Stimulated activated CD4-positive, alpha-beta T cell treated with anti-CD3 and anti-CD28 coated beads, TNF-alpha, amount 100 ng/mL, for 4 hours (primary cell): ENCODE measurements at places on chromosomes 1 and 21.

GRCh38 chr21:41953831-41954653, at the start of gene C2CD2:
Gene C2CD2 (minus strand): TSS chr21:41954018. CDS start chr21:41953648, 370 bp downstream.
- peak; percentile 27 for DNase-seq

DNA sequence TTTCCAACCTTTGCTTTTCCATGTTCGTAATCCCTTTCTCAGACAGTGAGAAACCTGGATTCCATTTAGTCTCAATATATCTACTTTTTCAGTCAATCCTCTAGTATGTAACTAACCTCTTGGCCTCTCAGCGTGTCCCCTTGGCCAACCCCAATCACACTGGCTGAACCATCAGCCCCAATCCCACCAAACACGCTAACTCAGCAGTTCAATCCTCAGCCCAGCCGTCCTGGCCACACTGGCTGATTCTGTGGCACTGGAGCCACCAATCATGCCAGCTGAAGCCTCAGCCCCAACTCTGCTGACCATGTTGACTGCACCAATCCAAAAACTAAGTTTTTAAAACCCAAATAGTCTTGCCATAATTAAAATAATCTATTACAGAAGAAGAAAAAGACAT, 6.6 kb upstream of the MGST3 start:
- no peak for DNase-seq

GRCh38 chr1:115296981-115297380, 41.1 kb downstream of the NGF start:
- DNase-seq: no peak

- DNase-seq: no peak
Measured at GRCh38 chr1:197632005-197632404, 143.3 kb downstream of the DENND1B start.

GRCh38 chr1:205975387-205975998, 27.7 kb downstream of the RAB7B start:
- DNase-seq: no peak

GRCh38 chr1:200673952-200674823, 4.5 kb upstream of the DDX59 start:
- no peak for DNase-seq

DNA sequence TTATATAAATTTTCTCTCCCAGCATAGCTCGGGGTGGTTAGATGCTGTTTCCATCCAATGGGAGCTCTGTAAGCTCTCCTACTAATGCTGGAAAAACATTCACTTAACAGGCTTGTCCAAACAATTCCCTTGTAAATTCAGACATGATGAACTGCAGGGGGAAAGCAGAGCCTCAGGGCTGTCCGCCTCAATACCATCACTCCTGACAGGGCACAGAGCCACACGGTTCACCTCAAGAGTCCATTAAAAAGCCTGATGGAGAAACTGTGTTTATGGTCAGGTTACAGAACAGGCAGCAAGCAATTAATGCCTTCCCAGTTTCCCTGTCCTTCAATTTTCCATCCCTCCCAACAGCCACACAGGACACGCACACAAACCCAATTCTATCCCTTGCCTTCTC, 171.0 kb downstream of the BRINP2 start:
- no peak for DNase-seq

DNA sequence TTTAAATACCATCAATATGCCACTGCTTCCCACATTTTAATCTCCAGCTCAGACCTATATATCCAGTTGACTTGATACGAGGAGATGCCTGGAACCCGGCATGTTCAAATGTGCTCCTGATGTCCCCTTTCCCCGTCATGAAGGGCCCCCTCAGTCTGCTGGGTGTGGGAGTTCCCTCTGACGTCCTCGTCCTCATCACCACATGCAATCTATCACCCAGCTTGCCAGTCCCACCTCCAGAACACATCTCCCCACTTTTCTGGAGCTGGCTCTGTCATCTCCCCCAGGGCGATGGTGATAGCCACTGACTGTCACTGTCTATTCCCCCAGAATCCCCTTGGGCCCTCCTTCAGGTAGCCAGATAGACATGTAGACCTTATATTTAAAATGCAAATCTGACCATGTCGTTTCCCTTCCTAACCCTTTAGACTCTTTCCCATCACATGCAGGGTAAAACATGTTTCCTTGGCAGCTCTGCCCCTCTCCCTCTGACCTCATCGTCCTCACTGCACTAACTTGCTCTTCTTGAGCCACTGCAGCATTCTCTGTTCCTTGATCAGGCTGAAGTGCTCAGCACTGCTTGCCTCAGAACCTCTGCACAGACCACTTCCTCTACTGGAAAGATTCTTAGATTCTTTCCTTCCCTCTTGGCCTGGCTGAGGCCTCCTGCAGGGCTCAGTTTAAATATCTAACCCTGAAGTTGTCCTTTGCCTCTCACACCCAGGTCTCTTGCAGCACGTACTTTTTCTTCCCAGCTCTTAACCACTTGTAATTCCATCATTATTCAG, 7.4 kb downstream of the AZIN2 start:
- DNase-seq: no peak

GRCh38 chr1:232018231-232019025, 391.8 kb downstream of the DISC1 start:
- DNase-seq: no peak

DNA sequence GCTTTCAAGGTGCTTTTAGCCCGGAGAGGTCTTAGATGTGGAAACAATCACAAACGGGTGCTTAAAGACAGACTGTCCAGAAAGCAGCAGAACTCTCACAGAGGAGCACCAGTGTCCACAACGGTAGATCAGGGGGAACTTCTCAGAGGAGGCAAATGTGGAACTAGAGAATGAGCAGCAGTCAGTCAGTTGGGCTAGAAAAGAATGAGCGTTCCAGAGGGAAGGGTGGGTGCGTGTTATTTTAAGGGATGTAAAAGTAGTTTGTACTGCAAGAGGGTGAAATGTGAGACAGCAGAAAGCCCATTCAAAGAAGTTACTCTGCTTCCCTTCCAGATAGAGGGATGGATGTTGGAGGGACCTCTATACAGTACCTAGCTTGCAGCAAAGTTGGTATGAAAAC, 30.9 kb downstream of the RGS5 start:
- no peak for DNase-seq

DNA sequence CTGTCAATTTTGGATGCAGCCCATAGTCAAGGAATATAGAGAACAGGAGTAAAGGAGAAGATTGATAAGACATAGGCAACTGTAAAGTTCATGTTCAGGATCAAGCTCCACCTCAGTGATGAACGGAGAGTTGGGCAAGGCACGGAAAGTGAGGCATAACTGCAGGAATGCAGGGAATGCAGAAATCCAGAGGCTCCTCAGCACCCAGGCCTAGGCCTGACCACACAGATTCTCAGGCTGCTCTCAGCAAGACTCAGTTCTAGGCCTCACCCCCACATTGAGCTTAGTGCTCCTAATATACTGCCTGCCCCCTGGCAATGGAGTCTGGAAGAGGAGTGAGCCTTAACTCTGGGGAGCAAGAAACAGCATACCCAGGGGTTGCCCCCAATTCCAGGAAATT, 36.3 kb upstream of the S1PR1 start:
- DNase-seq: no peak

DNA sequence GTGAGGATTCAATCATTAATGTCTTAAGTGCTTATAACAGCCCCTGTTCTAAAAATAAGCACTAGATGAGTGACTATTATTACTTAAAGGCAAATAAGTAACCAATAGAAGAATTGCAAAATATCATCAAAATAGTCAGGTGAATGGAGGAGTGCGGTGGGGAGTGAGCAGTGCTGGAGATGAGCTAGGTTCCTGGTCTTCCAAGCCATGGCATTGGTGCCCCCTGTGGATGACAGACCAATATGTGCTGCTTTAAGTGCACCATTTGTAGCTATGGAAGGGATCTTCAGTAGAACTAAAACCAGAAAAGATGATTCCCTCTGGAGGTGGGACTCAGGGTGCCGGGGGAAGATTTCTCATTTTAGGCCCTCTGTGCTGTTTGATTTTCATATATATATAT, 46.1 kb upstream of the SLC30A1 start:
- DNase-seq: no peak

DNA sequence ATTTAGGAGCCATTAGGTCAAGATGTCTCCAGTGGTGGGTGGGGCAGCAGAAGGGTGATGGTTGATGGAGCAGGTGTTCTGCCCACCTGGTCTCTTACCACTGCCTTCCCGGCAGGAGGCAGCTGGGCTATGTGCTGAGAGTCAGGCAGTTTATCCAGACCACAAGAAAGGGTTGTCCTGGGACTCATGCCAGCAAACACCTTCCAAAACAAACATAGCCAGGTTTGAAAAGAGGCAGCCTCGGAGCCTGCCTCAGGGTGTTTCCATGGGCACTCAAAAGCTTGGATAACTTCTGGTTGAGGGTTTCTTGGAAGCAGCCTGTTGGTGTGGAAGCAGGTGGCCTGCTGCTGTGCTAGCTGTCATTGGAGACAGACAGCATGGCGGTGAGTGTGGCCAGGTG, 187.2 kb downstream of the PCP4 start:
- DNase-seq: no peak

GRCh38 chr21:31248598-31248997, 95.5 kb downstream of the TIAM1 start:
- DNase-seq: no peak

- DNase-seq: no peak
Measured at GRCh38 chr1:67861856-67862516, 28.7 kb upstream of the GNG12 start.

- DNase-seq: no peak
Measured at GRCh38 chr1:170077926-170078325, 3.4 kb upstream of the KIFAP3 start.

GRCh38 chr1:14672005-14672404, 73.5 kb downstream of the KAZN start:
- no peak for DNase-seq

DNA sequence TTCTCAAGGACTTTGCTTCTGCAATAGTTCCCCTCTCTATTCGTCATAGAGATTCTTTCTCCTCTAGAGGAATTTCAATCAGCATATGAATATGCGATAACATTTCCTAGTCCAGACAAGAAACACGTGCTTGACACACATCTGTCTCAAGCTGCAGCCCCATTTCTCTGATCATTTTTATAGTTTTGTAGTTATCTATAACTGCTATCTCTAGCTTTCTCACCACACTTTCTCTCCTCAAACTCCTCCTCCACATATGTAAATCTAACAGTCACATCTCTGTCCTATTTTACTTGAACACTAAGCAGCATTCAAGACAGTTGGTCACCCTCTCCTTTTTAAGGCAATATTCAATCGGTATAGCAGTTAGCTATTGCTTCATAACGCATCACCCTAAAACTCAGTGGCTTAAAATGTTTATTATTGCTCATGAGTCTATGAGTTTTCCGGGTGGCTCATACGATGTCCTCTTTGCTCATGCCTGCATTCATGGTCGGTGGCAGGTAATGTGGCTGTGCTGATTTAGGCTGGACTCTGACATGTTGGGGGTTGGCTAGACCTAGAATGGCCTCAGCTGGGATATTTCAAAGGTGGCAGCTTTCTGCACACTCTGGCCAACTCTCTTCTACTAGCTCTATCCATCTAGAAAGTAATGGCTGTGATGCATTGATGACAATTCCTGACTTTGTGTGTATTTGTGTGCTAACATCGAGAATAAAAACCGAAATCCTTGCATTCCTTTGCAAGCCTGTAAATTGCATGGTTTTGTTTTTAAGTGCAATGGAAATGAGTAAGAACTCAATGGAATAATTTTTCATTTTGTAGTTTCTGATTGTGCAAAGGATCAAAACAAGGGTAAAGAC, 20.6 kb downstream of the ATP6V1G3 start:
- DNase-seq: no peak

GRCh38 chr1:222787729-222788128, 27.1 kb upstream of the DISP1 start:
- DNase-seq: no peak

- no peak for DNase-seq
Measured at GRCh38 chr1:234681065-234681464, 71.1 kb upstream of the IRF2BP2 start.
